Activated B cell treated with CpG ODN at 0.5 μM for 24 hours (primary cell): ENCODE measurements at places on chromosomes 11 and 22. TPM values are rescaled to one million over a fixed set of nuclear protein-coding genes. Genes with fewer than 3 reads are reported as not detected.

The CRYBB2 gene
- total RNA-seq: not detected in 2 replicates

The CSNK1E gene
- total RNA-seq: 80.6 and 85.2 TPM in 2 replicates

- H3K27ac ChIP-seq: no peak overlapping the region
- no peak for DNase-seq
- H3K4me3 ChIP-seq: no peak overlapping the region
- H3K36me3 ChIP-seq: no peaks in the 10 kb centered on the region
Measured at GRCh38 chr22:37253126-37253660, 9.1 kb upstream of the RAC2 start.

DNA sequence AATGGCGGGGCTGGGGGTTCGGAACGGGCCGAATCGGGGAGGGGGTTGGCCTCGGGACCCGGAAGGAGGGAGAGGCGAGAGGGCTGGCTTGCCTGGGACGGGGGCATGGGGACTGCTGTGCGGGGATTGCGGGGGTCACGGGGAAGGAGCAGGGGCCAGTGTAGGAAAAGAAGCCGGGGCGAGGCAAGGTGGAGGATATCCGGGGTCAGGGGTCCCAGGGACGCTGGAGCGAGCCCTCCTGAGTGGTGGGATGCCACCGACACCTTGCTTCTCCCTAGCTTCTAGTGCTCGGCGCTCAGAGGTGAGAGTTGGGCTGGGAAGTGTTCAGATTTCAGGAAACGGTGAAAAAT, 426 bp upstream of the GDPD5 start:
- H3K4me1 ChIP-seq: peaks cover 32% of the 10 kb centered on the region
- no peaks in the 10 kb centered on the region for H3K36me3 ChIP-seq
- H3K27ac ChIP-seq: no peak overlapping the region

GRCh38 chr11:44989831-44990566, 39.3 kb upstream of the TP53I11 start:
- no peak overlapping the region for H3K27ac ChIP-seq
- H3K27me3 ChIP-seq: peaks cover 2% of the 10 kb centered on the region
- no peaks in the 10 kb centered on the region for H3K36me3 ChIP-seq
- no peak overlapping the region for H3K4me3 ChIP-seq
